ENCODE measurements at places on chromosomes 7 and 10.

DNA sequence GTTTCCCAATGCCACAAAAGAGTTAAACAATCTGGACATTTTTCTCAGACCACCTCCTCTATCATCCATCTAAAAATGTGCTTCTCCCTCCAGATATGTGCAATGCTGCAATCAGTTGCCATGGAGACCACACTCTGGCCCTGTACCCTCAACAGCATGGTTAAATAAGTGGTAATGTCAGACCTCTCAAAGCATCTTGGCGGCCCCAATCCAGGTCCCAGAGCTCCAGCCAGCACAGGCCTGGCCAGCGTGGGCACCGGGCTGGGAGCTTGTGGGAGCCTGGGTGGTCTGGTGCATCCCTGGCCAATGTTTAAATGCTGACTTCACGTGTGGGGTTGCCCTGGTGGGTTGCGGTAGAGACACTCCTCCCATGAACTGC, 362.9 kb upstream of the ZNF32 start:
- DNase-seq, result no peak

GRCh38 chr10:96025566-96025965, 17.8 kb upstream of the CCNJ start:
- peak; percentile 30 for DNase-seq

- no peak for DNase-seq
These were observed 220.2 kb downstream of the JAZF1 start for GRCh38 chr7:27960415-27960814.

- peak; percentile 89 for DNase-seq
These were observed 69.0 kb upstream of the PDCD4 start for GRCh38 chr10:110802551-110803238.

GRCh38 chr7:21169667-21170580, 258.0 kb upstream of the SP4 start:
- no peak for DNase-seq

GRCh38 chr10:103241262-103242011, 4.2 kb upstream of the RPEL1 start:
- DNase-seq, result peak; percentile 78

DNA sequence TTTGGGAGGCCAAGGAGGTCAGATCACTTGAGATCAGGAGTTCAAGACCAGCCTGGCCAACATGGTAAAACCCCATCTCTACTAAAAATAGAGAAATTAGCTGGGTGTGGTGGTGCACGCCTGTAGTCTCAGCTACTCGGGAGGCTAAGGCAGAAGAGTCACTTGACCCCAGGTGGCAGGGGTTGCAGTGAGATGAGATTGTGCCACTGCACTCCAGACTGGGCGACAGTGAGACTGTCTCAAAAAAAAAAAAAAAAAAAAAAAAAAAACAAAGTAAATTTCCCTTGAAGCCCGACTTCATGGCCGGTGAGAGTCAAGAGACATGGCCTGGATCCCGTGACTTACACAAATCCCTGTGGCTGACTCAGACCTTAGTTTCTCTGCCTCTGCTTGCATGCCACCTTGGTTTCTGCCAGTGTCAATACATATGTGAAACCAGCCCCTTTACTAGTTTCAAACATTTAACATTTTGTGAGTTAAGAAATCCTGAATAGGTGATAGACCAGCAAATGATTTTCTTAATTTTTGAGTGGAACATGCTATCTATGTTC, 62.8 kb downstream of the ZEB1 start:
- peak; percentile 18 for DNase-seq

All from HT1080 (cell line).